Stimulated activated CD8-positive, alpha-beta memory T cell treated with anti-CD3 and anti-CD28 coated beads, Interleukin-4, amount 100 ng/mL, for 4 hours (primary cell): ENCODE measurements at places on chromosomes 16 and 17.

- DNase-seq: no peak
Measured at GRCh38 chr17:39641883-39642282, 4.9 kb downstream of the STARD3 start.

DNA sequence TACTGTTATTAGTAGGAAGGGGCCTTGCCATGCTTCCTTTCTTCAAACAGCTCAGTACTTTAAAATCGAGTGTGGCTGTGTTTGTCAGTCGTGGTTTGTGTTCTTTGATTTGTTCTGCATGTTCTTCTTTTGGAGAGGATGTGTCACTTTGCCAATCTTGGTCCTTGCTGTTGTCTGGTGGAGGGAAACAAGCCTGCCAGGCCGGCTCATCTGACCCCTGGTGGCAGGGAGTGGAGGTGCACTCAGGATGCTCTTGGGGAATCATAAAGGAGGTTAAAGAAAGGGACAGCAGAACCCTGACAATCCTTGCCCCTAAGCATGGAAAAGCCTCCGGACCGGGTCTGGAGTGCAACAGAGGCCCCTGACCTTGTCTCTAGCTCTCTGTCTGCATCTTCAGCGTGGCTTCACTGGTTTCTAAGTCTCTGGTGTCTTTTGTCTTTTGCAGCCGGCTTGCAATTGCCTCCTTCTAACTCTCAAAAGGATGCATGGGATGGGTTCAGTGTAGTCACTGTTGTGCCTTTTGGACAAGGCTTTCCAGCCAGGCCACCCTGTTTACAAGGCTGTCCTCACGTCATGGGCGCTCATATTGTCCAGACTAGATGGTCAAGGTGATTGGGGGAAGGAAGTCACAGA, 135.8 kb downstream of the WWOX start:
- DNase-seq: peak; percentile 20

- no peak for DNase-seq
Measured at GRCh38 chr17:31830971-31831858, 27.8 kb downstream of the COPRS start.

DNA sequence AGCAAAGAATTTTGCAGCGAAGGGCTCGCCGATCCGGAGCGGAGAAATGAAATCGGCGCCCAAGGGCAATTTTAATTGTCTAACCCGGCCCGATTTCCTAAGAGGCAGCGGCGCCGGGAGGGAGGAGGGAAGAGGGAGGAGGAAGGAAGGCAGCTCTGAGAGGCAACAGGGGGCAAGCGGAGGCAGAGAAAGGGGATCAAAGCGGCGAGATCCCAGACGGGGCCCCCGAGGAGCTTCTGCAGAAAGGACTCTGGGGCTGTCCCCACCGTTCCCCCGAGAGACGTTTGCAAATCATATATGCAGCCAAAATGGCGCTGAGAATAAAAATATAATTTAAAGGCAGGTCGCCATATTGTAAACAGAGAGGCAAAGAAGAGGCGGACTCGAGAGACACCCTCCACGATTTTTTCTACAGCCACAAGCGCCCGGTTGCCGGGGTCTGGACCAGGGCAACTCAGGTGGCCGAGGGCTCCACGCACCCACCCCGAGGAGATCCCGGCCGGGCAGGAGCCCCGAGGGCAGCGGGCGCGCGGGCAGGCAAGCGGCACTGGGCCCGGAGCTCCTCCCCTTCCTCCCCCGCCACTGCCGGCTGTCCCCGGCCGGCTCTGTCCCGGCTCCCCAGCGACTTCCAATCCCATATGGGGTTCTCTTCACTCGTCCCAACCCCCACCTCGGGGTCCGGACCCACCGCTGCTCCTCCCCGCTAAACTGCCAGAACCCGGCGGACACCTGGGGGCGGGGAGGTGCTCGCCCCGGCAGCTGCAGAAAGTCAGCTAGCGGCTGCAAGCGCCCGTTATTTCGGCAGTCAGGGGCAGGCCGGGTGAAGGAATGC, 1.9 kb downstream of the PHF12 start:
- DNase-seq: no peak

GRCh38 chr16:85900027-85900792, 1.2 kb downstream of the IRF8 start:
- no peak for DNase-seq
